NCI-H226 (cell line): ENCODE measurements at places on chromosomes 1 and 21.
A peak's percentile ranks its signal among the peaks of the same experiment; 100 is the strongest.

DNA sequence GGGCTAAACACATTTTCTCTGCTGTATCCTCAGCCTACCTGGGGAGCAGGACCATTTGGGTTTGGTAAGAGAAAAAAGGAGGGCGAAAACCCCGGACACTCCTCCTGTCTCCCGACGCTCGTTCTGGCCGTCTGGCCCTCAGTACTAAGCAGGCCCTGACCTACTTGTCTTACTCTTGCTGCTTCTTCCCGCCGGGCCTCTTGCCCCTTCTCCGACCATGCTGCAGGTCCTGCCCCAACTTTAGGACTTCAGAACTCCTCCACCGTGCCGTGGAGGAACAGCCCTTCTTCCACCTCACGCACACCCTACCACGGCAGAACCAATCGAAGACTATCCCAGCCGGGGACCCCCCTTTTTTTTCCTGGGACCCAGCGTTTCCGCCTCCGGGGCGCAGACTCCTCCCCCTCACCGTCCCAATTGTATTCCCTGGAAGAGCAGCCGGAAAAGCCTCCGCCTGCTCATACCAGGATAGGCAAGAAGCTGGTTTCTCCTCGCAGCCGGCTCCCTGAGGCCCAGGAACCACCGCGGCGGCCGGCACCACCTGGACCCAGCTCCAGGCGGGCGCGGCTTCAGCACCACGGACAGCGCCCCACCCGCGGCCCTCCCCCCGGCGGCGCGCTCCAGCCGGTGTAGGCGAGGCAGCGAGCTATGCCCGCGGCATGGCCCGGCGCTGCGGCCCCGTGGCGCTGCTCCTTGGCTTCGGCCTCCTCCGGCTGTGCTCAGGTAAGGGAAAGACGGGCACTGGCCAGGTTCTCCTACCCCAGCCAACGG, at the start of gene CHRNB2:
CHRNB2 (plus strand) TSS at position 393 of the 771 bp plus-strand sequence; CDS start at position 660, 267 bp downstream.
- peak; percentile 75 for DNase-seq

DNA sequence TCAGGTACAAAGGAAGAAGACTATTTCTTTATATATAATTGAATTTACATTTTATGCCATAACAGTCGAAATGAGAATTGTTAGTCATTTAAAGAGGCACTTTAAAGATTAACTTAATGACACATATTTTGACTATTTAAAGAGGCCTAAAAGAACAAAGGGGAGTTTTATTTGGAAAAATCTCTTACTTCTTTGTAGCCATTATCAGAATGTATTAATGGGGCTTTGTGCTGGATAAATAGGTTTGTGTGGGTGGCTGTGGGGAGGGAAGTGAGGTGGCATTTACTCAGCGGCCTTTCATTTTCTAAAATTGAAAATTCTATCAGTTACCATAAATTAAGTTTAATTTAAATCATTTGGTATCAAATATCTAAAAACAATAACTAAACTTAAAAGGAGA, 462.2 kb upstream of the CXADR start:
- no peak for DNase-seq

DNA sequence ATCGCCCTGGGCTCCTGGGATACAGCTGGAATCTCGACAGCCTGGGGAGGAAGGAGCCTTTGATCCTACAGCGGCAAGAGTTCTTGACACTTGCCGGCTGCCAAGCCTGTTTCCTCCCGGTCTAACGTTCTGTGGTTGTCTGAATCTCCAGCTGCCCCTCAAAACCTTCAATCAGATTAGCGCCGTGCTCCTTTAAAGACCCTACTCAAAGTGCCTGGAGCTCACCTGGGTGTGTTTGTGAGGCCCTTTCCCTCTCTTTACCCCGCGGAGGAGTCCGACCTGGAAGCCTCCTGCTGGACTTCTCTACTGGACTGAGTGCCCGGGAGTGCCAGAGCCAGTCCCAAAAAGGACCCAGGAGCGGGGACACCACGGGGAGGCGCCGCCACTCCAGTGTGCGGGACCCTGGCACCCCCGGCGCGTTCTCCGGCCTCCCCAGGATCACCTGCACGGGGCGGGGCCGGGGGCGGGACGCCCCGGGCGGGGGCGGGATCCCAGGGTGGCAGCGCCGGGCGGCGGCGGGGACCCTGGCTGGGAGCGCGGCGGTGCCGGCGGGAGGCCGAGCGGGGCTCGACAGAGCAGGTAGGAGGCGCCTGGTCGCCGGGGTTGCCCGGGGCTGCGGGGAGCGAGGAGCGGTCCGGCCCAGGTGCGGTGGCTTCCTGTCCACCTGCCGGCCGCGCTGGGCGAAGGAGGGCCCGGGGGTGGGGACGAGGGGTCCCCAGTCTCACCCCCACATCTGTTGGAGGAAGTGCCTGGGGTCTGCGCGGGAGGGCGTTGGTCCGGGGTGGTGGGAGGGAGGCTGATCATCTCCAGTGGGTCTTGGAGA, at the start of gene NCMAP:
NCMAP (plus strand) TSS at position 497 of the 823 bp plus-strand sequence. CDS start 39,344 bp downstream, outside the sequence.
- DNase-seq, result no peak

DNA sequence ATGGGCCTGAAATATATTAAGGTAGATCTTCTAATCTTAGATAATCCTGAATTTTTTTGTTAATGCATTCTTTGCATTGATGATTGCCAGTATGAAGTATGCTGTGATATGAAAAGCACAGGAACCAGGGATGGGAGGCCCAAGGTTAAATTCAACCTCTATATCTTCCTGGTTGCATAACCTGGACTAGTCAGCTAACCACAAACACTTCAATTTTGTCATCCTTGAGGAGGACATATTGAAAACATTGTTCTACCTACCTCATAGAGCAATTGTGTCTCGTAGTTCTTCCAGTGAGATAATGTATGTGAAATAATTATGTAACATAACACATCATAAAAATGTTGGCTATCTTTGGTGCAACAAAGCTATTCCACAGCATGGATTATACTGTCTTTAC, 25.6 kb downstream of the PDC start:
- DNase-seq, result peak; percentile 58

DNA sequence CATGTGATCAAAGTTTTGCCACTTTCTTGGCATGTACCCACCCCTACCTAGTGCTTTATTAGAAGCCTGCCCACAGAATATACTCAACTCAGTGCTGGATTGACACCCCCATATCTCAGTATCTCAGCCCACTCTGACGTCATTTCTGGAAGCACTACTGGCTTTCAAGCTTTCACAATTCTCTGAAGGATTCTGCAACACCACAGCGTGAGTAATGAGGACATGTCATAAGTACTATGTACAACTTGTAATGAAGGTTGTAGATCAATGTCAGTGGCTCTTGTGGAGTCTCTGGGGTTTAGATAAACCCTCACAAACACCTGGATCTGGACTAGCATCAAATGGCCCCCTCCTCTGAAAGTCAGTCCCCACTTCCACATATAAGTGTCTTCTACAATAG, 57.2 kb downstream of the TNFSF4 start:
- peak; percentile 98 for DNase-seq

DNA sequence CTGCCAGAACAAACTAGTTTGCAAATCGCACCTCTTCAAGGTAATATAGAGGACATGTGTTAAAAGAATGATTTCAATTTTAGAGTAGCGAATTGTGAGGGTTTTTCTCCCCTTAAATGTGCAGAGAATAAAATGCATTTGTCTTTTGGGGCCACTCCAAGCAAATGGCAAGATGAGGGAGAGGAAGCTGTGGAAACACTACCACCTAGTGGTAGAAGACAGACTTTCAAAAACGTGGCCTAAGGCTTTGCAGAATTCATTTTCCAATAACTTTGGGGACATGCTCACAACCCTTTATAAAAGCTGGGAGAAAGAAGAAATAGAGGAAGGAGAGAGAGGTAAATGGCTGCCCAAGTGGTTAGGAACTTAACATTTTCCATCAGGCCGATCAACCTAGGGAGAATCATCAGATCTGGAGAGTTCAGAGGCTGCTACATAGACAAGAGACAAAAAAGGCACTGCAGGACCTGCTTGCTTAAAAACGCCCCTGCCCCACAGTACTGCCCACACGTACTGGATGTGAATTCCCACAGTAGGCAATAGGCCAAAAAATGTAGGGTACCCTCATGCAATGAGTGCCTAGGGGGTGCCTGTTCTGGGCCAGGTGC, 15.7 kb upstream of the RCAN1 start:
- DNase-seq, result peak; percentile 24

DNA sequence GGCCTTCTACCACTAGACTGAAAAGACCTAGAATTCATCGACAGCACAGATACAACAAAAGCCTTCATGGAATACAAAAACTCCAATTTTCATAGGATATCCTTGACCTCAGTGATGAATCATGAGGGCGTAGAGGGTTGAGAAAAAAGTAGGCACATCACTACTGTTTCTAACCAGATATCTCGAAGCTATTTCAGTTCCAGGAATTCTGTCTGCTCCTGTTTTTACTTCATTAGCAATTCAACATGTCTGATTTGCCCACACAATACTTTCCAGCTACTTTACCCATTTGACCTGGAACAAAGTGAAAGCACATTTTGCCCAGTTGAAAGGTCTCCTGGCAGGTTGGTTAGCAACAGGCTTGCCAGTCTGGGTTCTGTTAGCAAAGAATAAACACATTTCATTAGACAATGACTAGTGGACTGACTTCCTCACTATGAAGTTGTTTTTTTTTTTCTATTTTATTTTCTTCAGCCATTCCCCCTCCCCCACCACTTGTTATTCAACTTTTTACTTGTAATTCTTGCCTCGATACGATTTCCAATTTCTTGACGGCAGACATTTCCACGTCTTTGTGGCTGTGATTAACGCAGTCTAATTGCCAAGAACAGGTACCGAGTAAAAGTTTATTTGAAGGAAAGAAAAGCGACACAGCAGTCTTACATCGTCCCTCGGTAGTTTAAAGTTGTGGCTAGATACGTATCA, 4.0 kb upstream of the ZBTB18 start:
- DNase-seq, result peak; percentile 42

- DNase-seq, result no peak
Measured at GRCh38 chr1:42837709-42838108, 8.7 kb upstream of the ZNF691 start.

GRCh38 chr1:209733409-209734192, 22.3 kb upstream of the TRAF3IP3 start:
- no peak for DNase-seq

DNA sequence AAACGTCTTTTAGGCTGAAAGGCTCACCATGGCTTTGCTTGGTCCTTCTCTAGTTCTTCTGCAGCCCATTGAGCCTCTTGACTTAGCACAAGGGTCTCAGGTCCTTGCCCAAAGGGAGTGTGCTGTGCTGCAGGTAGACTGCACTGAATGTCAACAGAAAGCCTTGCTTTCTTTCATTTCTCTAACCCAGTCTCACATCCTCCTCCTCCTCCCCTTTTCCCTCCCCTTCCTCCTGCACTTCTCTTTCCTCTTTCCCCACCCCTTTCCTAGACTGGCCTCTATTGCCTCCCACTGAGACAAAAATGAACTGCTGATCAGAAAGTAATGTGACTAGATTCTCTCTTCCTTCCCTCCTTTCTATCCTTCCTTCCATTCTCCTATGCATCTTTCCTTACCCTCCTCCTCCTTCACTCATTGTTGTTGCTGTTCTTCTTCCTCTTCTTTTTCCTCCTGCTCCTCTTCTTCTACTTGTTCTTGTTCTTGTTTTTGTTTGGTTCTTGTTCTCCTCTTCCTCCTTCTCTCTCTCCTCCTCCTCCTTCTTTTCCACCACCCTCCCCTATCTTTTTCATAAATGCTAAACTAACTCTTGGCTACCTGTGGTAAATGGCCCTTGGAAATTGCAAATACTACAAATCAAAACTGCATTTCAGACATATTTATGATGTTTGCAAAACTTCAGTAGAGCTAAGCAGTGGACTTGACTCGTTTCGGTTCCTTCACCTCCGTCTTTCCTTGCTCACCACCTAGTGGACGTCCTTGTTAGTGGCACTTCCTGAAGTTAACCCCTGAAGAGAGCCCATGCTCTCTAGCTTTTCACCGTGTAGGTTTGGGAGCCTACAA, at the start of gene SELL:
SELL (minus strand) TSS at position 152 of the 840 bp plus-strand sequence; CDS start at position 30, 122 bp downstream.
- peak; percentile 46 for DNase-seq

GRCh38 chr1:210446479-210446878, 117.8 kb downstream of the HHAT start:
- DNase-seq, result no peak

DNA sequence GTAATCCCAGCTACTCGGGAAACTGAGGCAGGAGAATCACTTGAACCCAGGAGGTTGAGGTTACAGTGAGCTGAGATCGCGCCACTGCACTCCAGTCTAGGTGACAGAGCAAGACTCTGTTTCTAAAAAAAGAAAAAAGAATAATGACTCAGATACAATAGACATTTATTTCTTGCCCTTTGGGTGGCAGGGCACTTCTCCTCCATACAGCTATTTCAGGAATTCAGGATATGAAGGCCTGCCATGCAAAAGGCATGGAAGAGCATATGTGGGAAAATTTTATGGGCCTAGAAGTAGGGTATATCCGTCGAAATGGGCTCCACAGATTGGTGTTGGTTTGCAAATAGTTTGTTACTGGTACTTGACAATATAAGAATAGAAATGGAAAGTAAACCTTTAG, 20.2 kb upstream of the POGZ start:
- peak; percentile 28 for DNase-seq

DNA sequence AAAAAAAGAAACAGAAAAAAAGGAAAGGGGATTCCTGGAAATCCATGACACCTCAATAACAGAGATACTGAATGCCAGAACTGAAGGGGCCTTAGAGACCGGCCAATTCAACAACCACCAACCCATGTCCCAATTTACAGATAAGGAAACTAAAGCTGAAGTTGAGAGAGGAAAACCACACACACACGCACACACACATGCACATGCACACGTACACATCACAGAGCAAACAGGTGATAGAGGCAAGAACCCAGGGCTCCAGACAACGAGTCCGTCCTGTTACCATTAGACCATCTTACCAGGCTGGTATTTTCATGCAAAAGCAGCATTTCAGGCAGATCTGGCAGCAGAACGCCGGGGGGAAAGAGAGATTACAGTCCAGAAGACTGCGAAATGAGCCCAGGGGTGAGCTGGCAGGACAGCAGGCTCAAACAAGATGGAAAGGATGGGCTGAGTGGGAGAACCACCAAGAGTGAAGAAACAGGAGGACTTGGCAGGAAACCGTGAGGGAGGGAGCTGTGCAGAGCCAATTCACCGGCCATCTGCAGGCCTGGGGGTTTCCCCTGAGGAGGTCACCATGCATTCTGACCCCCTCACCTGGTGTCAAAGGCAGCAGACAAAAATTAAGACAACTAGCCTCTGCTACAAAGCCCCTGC, 43.5 kb downstream of the PAFAH2 start:
- DNase-seq, result no peak

- no peak for DNase-seq
Measured at GRCh38 chr1:58363585-58363984, 182.9 kb downstream of the OMA1 start.

DNA sequence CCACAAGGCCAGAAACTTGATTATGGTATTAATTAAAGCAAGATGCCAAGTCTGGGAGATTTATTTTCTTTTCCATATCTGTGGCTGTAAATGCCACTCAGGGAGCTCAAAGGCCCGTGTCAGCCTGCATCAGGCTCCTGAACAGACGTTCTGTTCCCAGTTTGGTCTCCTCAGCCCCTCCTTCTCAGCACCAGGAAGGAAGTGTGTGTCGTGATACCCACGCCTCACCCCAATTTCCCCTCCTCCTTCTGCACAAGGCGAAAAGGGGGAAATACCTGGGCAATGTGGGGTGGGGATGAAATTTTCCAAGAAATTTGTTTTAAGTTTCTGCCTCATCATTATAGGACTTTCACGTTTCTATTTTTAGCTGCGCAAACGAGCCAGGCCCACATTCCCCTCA, 112.0 kb downstream of the SYF2 start:
- no peak for DNase-seq

GRCh38 chr1:188872376-188872775, 1605.3 kb downstream of the BRINP3 start:
- DNase-seq, result no peak
